Karpas-422 (cell line): ENCODE measurements at places on chromosomes 7 and 10.

DNA sequence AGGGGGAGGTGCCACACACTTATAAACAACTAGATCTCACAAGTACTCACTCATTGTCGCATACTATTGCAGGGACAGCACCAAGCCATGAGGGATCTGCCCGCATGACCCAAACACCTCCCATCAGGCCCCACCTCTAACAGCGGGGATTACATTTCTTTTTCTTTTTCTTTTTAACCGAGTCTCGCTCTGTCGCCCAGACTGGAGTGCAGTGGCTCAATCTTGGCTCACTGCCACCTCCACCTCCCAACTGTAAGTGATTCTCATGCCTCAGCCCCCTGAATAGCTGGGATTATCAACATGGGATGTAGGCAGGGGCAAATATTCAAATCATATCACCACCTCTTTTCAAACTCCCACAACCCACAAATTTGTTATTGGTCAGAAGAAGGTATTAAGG, 76.7 kb downstream of the SKAP2 start:
- no peak for DNase-seq

- no peak for DNase-seq
These were observed 16.2 kb downstream of the LHPP start for GRCh38 chr10:124477614-124478363.

DNA sequence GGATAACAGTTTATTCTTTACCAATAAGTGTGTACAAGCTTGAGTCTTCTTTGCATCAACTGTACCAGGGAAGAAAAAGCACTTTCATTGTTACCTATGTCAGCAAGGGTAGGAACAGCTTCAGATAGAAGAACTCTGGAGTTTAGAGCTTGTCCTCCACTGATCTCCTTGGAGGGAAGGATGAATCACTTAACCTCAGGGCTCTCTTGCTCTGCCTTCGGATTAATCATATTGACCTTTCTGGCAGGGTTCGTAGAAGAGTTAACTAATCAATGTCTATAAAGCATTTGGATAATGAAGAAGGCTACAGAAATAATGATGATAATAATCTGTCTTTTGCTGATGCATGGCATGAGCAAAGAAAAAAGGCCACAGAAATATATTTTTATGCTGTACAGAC, 339.5 kb upstream of the TPK1 start:
- DNase-seq = no peak

GRCh38 chr10:28890121-28890950, 213.0 kb downstream of the BAMBI start:
- no peak for DNase-seq

DNA sequence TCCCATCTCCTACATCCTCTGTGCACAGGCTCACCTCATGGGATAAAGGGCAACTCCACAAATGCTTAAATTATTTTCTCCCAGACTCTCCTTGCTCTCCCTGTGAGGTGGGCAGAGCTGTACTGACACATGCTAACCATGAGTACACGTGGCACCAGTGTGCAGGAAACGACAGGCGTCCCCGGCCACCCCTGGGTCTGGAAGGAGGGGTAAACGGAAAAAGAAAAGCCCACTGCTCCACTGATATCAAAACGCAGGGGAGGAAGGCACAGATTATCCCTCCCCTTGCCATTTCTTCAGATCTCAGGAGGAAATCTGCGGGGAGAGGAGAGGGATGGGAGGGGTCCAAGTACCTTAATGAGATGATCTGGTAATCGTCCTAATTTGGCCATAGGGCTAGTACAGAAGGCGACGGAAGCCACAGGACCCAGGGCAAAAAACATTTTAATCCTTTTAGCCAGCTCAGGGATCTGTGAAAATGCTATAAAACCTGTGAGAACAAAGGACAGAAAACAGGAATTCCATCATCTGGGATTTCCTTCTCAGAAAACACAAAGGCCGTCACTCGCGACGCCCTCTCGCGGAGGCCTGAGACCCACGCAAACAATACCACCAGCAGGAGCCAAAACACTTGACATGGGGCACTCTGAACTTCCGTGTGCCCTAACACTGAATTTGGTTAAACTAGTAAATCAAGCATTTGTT, 17.8 kb upstream of the CH25H start:
- DNase-seq = no peak

GRCh38 chr10:61217851-61218565, 235.2 kb downstream of the TMEM26 start:
- DNase-seq = no peak

DNA sequence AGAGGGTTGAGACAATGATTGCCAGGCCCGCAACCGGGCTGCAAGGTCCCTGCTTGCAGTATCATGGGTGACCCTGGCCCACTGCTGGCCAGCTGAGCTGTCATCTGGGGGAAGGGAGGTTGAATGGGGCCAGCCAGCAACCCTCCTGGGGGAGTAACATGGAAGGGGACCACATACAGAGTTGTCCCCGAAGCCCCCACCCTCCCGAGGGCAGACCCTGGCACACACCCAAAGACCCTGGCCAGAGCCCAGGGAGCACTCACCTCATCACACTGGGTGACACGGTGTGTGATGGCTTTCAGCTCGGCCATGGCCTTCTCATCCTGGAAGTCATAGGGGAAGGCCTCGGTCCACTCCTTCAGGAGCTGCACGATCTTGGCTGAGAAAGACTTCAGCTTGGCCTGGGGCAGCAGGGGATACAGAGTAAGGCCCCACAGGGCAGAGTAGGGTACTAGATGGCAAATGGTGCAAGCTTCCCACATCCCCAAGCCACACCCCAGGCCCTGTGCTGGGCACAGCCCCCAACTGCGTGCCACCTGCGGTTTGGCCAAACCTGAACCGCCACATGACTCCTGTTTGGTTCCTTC, 63.4 kb downstream of the CSGALNACT2 start:
- no peak for DNase-seq

- no peak for DNase-seq
These were observed 107.1 kb downstream of the EBLN1 start for GRCh38 chr10:22110761-22111160.

GRCh38 chr10:117007080-117007479, 2.1 kb upstream of the SHTN1 start:
- no peak for DNase-seq

GRCh38 chr10:99981581-99982199, 28.1 kb downstream of the DNMBP start:
- peak; percentile 43 for DNase-seq

- no peak for DNase-seq
These were observed 122.0 kb downstream of the ARL4A start for GRCh38 chr7:12809476-12809875.

DNA sequence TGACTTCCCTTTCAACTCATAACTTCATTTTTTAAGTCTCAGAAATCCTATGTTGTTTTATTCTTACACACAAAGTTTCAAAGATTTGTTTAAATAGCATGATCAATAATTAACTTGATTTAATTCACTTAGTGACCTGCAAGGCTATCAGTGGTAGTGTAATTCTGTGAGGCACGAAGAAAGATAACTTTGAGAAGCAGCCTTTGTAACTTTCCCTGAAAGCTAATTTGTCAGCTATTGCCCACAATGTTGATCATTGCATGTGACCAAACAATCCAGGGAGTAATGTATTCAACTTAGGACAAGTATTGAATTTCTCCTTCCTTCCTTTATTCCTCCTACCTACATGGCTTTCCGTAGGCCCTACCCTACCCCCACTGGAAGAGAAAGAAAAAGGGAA, 111.0 kb downstream of the SEMA3D start:
- DNase-seq = no peak

GRCh38 chr10:48472501-48473069, 132.3 kb downstream of the ARHGAP22 start:
- DNase-seq = no peak

- no peak for DNase-seq
These were observed 30.4 kb upstream of the CDK13 start for GRCh38 chr7:39919646-39920045.

GRCh38 chr7:116834815-116835504, 27.4 kb upstream of the CAPZA2 start:
- DNase-seq = no peak

GRCh38 chr10:19048489-19048888, at the start of gene MALRD1:
MALRD1 (plus strand) TSS chr10:19048801; CDS start chr10:19048939, 138 bp downstream.
- DNase-seq = no peak

DNA sequence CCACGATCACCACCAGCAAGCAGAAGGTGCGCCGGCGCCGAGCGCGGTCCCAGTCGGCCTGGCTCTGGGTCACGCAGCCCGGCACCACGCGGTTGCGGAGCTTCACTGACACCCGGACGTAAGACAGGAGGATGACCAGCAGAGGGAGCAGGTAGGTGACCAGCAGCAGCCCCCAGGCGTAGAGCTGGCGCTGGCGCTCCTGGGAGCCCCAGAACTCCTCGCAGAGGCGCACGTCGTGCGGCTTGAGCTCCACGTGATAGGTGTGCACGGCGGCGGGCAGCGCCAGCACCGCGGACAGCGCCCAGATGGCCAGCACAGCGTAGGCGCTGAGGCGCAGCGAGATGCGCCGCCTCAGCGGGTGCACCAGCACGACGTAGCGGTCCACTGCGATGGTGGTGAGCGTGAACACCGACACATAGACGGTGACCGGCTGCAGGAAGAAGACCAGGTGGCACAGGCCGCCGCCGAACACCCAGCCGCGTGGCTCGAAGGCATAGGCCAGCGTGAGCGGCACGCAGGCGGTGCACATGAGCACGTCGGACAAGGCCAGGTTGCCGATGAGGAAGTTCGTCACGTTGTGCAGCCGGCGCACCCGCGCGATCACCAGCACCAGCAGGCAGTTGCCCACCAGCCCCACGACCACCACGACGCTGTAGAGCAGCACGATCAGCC, 920 bp downstream of the PRLHR start:
- DNase-seq = no peak

GRCh38 chr7:105130580-105130979, 116.6 kb downstream of the KMT2E start:
- no peak for DNase-seq

GRCh38 chr10:110568055-110568735, 700 bp downstream of the SMC3 start:
- peak; percentile 71 for DNase-seq

GRCh38 chr7:90552521-90552920, 43.6 kb upstream of the CDK14 start:
- peak; percentile 71 for DNase-seq

DNA sequence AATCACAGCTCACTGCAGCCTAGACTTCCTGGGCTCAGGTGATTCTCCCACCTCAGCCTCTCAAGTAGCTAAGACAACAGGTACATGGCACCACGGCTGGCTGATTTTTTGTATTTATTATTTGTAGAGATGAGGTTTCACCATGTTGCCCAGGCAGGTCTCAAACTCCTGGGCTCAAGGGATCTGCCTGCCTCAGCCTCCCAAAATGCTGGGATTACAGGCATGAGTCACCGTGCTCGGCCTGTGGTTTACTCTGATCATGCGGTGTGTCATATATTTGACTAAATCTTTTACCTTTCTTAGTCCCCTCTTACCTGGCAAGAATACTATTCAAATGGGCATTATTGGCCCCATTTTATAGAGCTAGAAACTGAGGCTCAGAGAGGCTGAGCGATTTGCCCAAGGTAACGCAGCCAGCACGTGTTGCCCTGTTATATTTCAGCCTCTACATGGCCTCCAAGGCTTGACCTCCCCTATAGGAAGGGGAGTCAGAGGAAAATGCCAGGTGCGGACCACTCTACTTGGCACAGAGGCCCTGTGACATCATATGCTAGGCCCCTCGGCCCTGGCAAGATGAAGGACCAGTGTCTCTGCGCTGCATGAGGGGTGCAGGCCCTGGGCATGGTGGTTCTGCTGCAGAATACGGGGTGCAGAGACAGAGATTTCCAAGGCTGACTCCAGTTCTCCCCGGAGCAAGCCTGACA, 8.2 kb downstream of the ZCCHC24 start:
- no peak for DNase-seq

GRCh38 chr7:27116962-27117886, 13.3 kb downstream of the HOXA4 start:
- DNase-seq = no peak

DNA sequence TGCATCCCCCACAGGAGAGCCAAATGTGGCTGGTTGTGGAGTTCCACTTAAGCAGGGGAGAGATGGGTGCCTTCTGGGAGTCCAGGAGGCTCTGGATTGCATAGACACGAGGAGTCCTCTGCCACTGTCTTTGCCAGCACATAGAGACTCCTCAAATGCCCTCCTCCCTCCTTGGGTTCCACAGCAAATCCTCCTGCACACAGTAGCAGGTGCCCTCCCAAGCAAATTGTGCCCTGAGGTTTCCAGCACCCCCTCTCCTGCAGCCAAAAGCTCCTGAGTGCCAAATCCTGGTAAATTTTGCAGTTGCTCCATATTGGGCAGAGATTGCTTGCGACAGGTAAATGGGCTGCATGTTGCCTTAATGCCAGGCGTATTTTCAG, 5.8 kb downstream of the EVX1 start:
- no peak for DNase-seq

DNA sequence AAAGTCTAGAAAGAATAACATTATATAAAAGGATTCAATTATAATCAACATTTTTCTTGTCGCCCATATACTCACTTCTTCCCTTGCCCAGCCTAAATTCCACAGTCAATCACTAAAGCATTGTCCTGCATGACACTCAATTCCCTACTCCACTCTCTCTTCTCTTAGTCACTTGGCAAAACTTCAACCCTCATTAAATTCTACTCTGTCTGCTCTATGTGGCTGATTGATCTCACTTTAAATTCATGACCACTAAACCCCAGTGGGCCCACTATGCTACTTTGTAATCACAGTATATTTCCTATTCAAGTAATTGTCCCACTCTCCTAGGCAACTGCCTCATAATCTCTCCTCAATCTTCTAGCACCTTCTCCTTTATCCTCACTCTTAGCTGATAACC, 54.1 kb downstream of the MTERF1 start:
- DNase-seq = no peak

DNA sequence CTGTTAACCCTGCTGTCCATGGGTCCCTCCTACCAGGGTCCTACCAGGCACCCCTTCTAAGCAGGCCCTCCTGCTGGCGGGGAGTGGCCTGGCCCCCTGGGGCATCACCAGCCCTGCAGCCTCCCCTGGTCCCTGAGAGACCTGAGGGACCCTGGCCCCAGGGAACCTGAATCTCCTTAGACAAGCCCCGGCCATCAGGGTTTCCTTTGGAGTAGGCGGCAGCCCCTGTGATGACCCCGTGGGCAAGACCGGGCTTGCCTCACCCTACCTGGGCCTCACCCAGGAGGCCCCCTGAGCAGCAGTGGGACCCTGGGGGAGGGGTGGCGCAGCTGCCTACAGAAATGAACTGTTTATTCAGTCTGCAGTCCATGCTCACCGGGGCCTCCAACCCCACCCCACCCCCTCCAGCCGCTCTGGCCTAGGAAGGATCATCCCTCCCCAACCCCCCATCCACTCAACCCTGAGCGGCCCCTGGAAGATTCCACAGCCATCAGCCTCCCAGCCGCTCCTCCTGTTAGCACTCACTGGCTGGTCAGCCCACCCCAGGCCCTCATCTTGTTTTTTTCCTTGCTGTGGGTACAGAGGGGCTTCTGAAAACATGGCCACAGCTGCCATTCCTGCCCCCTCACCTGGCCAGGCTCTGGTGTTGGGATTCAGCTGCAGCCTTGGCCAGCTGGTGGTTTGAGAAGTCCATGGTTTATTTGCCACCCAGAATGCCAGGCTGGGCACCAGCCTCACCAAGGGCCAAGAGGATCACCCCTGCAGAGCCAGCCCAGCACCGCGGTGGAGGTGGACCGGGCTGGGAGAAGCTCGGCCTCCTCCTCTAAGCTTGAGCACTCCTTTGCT, 34.8 kb upstream of the CHST15 start:
- no peak for DNase-seq

GRCh38 chr10:71158902-71159301, 53.5 kb upstream of the UNC5B start:
- DNase-seq = no peak

- DNase-seq = no peak
These were observed 42.2 kb downstream of the EXOC6 start for GRCh38 chr10:92890471-92890870.
